H7 (cell line): ENCODE measurements at places on chromosomes 6 and 20. TPM values are rescaled to one million over a fixed set of nuclear protein-coding genes. Genes with fewer than 3 reads are reported as not detected.

DNA sequence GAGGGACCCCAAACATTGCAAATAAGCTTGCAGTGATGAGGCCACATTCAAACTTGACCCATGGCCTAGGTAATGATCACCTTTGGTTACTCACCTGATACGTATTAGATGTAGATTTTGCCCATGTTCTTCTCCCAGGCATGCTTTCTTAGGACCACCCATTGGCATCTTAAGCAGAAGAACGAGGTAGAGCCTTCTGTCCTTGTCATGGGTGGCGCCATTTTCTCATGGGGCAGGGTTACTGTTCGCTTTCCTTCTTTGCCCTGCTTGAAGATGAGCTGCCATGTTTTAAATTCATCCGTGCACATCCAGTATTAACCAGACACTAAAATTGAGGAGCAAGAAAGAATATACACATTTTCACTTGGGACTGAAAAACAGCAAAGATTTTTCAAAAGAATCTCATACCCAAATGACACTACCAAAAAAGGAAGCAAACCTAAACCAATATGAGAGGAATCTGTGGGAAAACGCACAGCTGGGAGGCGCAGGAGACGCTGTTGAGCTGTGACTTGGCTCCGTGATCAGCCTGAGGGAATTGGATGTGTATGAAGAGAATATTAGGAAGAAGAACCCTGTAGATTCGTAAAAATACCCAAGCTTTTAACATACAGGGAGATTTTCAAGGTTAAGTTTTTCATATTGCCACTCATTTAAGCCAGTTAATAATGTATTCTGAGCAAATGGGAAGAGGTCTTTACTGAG lies 36.6 kb downstream of the GMPR start:
- no peak for DNase-seq

GRCh38 chr6:112269114-112269513 lies 14.7 kb upstream of the LAMA4 start:
- DNase-seq: peak; percentile 40

DNA sequence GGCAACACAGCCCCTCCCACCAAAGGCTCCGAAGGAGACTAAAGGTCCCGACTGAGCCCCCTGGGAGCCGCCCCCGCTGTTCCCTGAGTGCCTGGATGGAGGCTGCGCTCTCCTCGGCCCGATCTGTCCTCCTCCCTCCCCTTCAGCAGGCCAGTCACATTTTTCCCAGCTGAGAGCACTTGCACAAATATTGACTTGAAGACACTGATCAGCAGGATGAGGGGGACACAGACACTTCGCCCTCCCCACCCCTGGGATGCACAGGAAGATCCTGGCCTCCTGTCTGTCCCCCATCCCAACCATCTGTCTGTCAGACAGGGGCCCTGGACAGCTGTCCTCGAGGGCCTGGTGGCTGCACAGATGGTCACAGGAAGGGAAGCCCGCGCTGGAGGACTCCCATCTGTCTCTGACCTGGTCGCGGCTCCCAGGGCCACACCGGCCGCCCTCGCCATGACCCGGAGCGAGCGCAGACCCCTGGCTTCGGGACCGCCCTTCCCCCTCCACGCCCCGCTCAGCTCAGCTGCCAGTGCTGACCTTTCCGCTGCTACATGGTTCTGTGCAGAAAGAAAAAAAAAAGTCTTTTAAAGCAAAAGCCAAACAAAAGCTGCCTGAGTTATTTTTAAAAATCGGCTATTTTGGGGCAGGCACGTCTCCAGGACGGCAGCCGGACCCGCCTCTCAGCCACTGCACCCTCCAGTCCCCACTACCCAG lies 11.1 kb downstream of the LAMA5 start:
- peak; percentile 78 for DNase-seq

GRCh38 chr6:79077715-79078074 lies 359 bp downstream of the PHIP start:
- peak; percentile 66 for DNase-seq

- no peak for DNase-seq
Observed at GRCh38 chr6:34317882-34318498, 69.2 kb upstream of the SMIM29 start.

- no peak for DNase-seq
Observed at GRCh38 chr6:160221423-160221822, 37.2 kb downstream of the SLC22A2 start.

DNA sequence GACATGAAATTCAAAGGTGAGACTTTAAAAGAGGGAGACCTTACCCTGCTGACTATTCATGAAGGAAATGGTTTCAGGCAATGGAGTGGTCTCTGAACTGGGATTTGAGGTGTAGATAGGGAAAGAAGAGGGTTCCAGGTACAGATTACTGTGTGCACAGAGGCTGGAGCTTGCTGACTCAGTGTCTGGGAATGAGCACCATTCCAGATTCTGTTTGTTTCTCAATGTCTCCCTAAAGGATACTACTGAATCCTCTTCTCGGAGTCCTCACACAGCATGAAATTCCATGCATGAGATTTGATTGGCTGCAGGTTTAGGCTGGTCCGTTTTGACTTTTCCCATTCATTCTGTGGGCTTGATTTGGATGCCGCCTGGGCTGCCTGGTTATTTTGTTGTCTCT lies 49.0 kb downstream of the PPP1R14C start:
- DNase-seq: no peak

DNA sequence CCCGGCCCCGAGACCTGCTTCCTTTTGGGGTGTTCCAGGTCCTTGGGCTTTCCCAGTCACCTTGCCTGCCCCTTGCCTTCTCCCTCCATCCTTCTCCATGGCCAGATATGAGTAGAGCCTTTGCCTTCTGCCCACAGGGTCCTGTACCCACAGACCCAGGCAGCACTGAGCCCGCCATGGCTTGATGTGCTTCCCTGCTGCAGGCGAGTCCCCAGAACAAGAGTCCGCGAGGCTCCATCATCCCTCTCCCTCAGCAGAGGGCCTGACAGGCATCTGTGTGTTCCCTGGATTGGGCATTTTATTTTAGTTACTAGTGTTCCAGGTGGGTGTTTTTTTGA lies 21.9 kb downstream of the PYGB start:
- no peak for DNase-seq

GRCh38 chr20:56442389-56443365 lies 25.8 kb upstream of the RTF2 start:
- no peak for DNase-seq

EYS gene
- 0.04 and 0.10 TPM in 2 replicates for total RNA-seq

DNA sequence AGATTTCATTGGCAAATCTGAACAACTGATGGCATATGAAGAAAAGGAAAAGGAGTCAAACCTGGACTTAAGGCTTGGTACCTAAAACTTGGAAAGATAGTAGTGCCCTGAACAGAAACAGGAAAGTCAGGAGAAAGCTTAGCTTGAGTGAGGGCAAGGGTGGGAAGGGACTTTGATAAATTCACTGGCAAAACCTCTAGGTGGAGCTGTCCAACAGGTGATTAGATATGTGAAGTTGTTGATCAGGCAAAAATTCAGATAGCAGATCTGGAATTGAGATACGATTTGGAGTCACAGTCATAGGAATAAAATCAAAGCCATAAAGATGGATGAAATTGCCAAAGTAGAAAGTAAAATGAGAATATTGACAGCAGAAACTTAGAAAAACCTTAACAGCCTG lies 16.1 kb upstream of the ZNF292 start:
- peak; percentile 57 for DNase-seq

- peak; percentile 40 for DNase-seq
Observed at GRCh38 chr6:12958052-12958706, 241.6 kb downstream of the PHACTR1 start.

DNA sequence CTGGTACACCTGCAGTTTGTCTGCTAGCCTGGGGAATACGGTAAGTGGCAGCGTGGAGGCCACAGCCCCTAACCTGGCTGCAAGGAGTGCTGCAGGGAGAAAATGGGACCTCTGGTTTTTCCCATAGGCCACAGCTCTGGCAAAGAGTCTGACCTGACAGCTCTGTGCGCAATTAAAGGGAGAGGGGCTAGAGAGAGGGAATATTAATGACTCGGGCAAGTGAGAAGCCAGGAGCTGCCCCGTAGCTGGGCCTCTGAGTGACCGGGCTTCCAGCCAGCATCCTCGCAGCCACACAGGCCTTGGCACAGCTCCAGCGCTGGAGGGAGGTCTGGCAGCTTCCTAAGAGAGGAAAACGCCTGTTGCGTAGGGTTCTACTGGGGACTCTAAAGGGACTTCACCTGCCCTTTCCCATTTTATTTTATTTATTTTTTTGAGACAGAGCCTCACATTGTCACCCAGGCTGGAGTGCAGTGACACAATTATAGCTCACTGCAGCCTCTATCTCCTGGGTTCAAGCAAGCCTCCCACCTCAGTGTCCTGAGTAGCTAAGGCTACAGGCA lies 18.2 kb upstream of the OCSTAMP start:
- peak; percentile 42 for DNase-seq

GRCh38 chr6:134315974-134316441 lies 1.9 kb downstream of the SGK1 start:
- no peak for DNase-seq

GRCh38 chr20:52766645-52767435 lies 205.3 kb upstream of the TSHZ2 start:
- DNase-seq: no peak

CLVS2 gene
- 0.26 and 0.94 TPM in 2 replicates for total RNA-seq

- DNase-seq: no peak
Observed at GRCh38 chr6:123661105-123661891, 24.5 kb upstream of the TRDN start.
